ENCODE measurements at places on chromosomes 6 and 20.
A peak's percentile ranks its signal among the peaks of the same experiment; 100 is the strongest.

GRCh38 chr6:34511915-34512737 is 44.0 kb downstream of the SPDEF start:
- DNase-seq, result no peak

DNA sequence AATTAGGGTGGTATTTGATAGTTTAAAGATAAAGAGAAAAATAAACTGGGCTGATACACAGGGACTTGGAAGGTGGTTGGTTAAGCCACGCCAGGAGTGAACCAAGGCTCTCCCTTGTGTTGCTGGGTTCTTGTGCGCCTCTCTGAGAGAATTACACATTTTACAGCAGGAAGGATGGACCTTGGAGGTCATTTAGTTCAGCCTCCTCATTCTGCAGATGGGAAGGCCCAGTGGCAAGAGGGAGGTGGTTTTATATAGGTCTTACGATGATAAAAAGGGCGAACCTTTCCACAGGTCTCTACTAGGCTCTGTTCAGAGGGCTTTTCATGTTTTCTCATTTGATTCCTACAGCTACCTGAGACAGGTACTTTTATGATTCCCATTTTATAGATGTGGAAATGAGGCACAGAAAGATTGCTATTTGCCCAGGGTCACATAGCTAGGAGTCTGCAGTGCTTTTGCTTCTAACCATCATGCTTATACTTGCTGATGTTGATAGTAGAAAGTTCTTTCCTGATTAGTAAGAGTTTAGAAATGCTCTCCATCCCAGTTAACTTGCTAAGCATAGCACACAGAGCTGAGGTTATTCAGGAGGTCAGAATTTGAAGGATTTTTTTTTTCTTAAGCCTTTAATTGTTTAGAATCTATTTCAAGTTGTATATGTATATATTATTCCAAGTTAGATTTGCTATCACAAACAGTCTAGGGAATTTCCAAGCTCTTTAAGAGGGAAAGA is 12.8 kb downstream of the HIVEP1 start:
- DNase-seq, result no peak

DNA sequence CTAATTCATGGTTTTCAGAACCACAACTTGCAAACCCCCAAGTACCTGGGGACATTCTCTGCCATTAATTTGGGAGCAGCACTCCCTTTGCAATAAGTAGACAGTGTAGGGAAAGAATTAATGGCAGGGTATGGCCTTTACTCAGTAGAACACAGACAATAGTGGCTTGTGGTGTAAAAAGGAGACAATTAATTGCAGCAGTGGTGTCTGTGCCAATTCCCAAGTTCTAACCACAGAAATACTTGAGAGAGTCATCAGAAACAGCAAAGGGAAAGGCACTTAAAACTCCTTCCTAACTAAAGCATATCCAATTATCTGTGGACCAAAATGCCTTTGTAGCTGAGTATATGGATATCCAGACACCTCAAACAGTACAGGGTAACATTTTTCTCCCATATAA is 257.6 kb upstream of the POU3F2 start:
- no peak for DNase-seq

- DNase-seq, result no peak
These were observed 190.3 kb downstream of the ZDHHC14 start for GRCh38 chr6:157571269-157571668.

- DNase-seq, result no peak
These were observed 46.0 kb upstream of the DACT2 start for GRCh38 chr6:168365422-168366165.

GRCh38 chr20:50919567-50919966 is 11.7 kb downstream of the ADNP start:
- no peak for DNase-seq

DNA sequence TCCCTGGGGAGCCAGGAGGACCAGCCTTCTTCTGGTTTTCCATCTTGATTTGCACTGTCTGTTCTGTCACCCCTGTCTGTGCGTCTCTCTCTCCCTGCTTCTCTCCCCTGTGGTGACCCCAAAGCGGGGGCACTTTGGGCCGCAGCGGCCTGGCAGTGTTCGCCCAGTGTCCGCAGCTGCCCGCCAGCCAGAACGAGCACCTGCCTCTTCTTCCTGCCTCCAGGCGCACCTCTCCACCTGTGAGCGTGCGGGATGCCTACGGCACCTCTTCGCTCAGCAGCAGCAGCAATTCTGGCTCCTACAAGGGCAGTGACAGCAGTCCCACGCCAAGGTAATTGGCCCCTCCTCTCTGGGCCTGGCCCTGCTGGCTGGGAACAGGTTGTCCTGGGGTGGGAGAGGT is 30.8 kb downstream of the SNPH start:
- no peak for DNase-seq

DNA sequence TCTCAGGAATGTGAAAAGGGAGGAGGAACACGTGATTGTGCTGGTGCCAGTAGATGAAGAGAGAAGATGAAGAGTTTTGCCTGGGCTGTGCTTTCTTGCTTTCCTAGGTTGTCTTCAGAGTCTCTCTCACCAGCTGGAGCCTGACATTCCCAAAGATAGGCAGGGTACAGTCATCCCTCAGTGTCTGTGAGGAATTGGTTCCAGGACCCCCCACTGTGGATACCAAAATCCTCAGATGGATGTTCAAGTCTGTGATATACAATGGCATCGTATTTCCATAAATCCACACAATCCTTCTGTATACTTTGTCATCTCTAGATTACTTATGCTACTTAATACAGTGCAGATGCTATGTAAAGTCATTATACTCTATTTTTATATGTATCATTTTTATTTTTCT is 113.5 kb downstream of the SAMD5 start:
- DNase-seq, result no peak

- no peak for DNase-seq
These were observed 3.9 kb downstream of the CCN2 start for GRCh38 chr6:131946992-131947955.

- no peak for DNase-seq
These were observed 20.5 kb upstream of the AFDN start for GRCh38 chr6:167806061-167806700.

GRCh38 chr20:23151885-23152284 is 65.8 kb upstream of the CD93 start:
- no peak for DNase-seq

DNA sequence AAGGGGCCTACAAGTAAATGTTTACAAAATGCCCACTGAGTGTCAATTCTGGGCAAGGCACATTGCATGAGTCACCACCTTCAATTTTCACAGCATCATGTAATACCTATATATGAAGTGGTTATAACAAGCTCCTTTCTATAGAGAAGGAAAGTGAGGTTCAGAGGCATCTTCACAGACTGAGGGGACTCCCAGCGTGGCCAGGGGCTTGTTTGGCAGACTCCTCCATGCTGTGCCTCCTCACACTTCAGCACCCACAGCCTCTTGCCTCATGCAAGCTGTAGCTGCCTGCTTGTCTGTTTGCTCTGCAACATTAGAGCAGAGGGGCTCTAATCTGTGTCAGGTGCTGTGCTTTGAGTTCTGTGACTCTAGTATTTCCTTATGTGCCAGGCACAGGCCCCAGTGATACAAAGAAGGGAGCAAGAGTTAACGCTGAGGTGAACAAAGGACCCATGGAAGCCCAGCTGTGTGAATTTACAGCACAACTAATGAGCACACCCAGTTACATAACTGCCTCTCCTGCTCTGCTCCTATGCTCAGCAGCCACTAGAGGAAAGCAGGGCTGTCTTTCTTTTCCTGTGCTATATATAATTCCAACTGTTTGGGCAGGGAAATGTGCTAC is 72.3 kb downstream of the ZHX3 start:
- DNase-seq, result no peak

- DNase-seq, result no peak
These were observed 569.8 kb downstream of the QKI start for GRCh38 chr6:163984124-163984936.

GRCh38 chr6:164337024-164337924 is 922.8 kb downstream of the QKI start:
- no peak for DNase-seq

DNA sequence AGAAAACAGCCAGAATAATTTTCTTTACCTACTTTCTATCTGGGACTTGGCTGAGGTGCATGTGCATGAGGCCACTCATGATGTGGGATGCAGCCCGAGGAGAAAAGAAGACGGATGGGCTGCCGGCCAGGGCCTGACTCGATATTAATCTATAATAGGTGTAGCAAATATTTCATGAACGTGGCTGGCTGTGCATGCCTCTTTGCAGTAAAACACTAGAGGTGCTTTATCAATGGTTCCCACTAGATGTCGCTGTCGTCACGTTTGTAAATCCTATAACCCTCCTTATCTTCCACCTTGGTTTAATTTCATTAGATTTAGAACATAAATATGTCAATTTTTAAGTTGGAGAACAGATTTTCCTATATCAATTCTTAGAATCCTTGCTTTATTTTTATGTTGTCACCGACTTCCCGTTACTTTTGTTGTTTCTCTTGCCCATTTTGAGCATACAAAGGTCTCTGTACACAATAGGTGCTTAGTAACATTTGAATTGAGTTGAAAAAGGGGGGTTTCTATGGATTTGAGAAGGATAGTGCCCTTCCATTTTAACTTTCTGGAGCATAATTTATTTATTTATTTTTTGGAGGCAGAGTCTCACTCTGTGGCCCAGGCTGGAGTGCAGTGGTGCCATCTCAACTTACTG is 19.6 kb upstream of the FERMT1 start:
- DNase-seq, result peak; percentile 5

GRCh38 chr6:159252955-159253508 is 83.8 kb downstream of the FNDC1 start:
- DNase-seq, result no peak

GRCh38 chr6:113447088-113447831 is 409.9 kb upstream of the MARCKS start:
- DNase-seq, result no peak

DNA sequence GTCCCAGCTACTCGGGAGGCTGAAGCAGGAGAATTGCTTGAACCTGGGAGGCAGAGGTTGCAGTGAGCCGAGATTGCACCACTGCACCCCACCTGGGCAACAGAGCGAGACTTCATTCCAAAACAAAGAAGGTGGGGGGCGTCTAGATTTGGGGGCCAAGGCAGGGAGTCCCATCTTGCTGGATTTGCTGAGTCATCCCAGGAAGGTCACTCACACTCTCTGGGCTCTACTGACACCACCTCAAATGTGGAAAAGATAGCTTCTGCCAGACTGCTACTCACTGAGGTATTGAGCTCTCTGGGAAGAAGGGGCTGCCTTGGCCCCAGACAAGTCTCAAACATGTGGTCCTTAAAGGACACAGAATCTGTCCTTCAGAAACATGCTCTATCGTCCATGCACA is 74.3 kb downstream of the RIPOR3 start:
- DNase-seq, result no peak

GRCh38 chr6:154506582-154506981 is 3.9 kb downstream of the CNKSR3 start:
- DNase-seq, result no peak

DNA sequence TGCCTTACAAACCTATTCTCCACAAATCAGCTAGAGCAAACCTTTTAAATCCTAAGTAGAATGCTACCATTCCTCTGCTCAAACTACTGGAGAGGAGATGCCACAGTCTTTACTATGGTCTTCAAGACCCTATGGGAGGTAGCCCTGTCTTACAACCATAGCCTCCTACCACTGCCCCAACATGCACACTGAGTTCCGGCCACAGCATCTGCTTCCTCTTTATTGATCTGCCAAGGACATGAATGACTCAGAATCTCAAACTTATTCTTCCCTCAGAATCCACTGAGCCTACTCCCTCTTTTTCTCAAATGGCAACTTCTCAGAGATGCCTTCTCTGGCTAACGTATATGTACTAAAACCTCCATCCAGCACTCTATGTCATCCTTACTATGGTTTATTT is 12.2 kb upstream of the ANKEF1 start:
- no peak for DNase-seq

DNA sequence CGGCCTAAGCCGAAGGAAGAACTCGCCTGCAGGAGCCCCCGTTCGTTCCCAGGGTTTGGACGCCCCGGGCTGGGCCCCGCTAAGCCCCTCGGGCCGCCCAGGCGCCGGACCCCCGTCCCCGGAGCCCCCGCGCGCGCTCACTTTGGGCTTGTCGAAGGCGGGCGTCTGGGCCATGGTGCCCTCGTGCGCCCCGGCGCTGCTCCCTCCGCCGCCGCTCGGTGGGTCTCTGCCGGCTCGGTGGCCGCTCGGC is 140 bp downstream of the ADA start:
- DNase-seq, result no peak

DNA sequence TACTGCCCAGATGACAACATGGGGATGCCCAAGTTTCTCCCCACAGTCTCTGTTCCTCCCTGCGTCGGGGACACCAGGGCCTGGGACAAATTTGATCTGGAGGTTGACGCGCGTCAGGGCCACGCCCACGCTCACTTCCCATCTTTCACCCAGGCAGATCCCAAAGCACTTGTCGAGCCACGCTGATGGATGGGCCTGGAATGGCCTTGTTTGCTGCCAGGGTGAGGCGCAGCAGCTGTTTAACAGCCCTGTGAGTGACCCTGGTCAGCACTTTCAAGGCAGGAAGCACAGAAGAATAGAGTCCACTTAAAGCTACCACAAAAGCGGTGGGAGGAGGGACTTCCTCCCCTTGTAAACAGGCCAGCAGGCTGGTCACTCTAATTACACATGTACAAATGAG is 324.7 kb upstream of the JARID2 start:
- DNase-seq, result no peak

DNA sequence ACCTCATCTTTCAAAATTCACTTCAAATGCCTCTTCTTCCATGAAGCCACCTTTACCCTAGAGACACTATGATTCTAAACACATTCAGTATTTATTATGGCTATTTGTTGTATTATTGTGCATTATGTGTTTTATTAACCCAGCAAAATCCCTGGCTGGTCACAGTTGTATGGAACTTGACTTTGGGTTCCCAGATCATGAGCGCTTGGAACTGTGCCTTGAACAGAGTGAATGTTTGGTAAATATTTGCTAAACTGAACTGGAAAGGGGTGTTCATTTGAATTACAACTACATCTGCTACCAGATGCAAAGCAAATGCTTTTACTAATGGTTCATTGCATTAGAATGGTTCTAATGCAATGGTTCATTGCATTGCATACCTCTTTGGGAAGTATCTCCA is 259.8 kb downstream of the PKHD1 start:
- DNase-seq, result no peak

DNA sequence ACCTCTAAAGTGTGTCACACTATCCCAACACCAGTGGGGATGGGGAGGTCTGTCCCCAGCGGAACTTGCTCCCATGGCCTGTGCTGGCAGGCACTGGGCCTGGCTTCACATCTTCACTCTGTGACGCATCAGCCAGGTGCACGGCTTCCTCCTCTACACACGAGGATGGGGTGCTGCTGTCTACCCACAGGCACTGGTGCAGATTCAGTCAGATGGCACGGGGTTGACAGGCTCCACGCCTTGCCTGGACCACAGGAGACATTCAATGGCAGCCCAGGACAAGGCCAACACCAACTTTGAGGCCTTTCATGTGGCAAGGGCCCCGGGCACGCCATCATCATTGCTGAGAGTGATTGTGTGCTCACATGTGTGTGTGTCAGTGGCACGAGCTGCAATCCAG is 92.4 kb downstream of the TMEM242 start:
- DNase-seq, result no peak

All from stimulated activated CD8-positive, alpha-beta memory T cell treated with anti-CD3 and anti-CD28 coated beads, Interleukin-4, amount 100 ng/mL, for 1 hour (primary cell).